Neural progenitor cell (in vitro differentiated cells): ENCODE measurements at places on chromosomes 13 and 19.

DNA sequence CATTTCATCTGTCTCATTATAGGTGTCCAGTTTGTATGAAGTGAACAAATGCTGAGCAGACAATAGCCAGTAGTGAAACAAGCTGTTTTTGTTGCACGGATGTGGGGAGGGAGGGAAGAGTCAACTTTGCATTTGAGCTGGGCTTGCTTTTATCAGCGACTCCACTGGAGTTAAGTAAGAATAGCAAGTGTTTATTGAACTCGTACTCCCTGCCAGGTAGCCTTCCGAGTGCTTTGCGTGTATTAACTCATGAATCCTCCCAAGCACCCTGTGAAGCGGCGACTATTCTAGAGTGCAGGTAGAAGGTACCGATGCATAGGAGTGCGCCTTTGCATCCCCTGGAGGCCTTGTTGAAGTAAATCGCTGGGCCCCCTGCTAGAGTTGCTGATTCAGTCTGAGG lies 4.7 kb upstream of the ZNF444 start:
- peak; percentile 35 for DNase-seq

DNA sequence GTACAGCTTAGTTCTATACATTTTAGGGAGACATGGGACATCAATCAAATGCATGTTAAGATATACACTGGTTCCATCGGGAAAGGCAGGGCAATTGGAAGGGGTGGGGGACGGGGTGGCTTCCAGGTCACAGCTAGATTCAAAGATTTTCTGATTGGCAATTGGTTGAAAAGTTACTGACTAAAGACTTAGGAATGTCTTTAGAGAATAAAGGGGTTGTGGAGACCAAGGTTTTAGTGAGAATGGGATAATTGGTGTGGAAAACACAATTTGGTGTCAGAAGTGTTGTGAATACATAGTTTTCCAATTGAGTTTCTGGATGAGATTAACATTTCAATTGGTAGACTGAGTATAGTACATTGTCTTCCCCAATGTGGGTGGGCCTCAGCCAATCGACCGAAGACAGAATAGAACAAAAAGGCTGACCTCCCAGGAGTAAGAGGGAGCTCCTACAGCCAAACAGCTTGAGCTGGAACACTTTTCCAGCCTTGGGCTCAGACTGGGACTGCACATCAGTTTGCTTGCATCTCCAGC lies 988 bp upstream of the CCDC169 start:
- peak; percentile 90 for DNase-seq

DNA sequence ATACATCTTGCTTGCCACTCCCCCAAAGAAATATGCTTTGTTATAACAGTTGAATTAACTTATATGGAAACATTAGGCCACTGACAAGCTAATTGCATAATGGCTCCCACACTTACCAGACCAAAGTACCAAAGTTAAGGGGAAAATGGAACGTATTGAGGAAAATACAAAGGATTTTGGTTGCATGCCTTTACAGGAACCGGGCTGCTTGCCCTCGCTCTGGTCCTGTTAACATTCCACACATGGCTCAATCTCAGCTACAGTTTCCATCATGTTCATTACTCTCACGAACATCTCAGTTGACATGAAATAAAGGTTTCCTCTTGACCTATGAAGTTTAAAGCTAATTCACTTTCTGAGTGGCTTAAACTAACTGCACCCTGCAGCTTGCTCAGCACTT lies 220.7 kb upstream of the RXFP2 start:
- DNase-seq: no peak

GRCh38 chr13:33723365-33723764 lies 94.6 kb upstream of the RFC3 start:
- no peak for DNase-seq

- no peak for DNase-seq
Observed at GRCh38 chr13:111327730-111328573, 7.5 kb downstream of the TEX29 start.

DNA sequence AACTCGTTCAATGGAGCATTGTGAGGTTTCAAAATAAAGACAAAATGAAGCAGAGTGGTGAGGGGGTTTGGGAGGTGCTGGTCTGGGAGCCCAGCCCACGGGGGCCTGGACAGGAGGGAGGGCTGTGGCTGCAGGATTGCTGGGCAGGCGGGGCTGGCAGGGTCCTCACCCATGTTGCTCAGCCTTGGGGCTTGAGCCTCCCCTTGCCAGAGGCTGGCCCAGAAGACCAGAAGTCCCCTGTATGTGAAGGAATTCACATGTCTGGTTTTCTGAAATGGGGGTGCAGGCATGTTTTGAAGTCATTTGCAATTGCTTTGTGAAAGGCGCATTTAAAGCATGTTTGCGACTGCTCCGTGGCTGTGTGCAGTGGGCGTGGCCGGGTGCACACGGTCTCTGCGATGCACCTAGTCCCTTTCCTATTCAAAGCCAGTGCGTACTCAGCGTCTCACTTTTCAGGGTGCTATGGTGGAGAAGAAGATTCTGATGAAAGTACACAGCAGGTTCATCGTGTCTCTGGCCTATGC lies 2.3 kb downstream of the GRK1 start:
- no peak for DNase-seq

DNA sequence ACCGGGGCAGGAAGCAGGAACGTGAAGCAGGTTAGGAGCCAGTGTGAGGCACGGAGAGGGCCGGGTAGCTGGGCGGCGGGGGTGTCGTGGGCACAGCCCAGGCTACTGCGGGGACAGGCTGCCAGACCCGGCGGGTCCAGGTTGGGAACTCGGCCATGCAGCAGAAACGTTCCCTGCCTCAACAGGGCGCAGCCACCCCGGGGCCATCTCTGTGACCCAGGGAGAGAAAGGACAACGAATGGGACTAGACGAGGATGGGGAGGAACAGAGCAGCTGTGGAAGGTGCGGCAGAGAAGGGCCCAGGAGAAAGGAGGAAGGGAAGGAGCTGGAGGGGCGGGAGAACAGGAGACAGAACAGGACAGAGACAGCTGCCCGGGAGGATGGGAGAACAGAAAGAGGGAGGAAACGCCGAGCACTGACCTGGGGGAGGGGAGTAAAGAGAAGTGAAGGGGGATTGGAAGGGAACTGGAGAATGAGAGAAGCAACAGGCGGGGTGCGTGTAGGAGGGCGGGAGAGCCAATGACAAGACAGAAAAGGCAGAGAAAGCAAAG lies 12.9 kb upstream of the GARIN5A start:
- DNase-seq: no peak

GRCh38 chr19:7547159-7547558 lies 11.6 kb downstream of the PNPLA6 start:
- DNase-seq: no peak

DNA sequence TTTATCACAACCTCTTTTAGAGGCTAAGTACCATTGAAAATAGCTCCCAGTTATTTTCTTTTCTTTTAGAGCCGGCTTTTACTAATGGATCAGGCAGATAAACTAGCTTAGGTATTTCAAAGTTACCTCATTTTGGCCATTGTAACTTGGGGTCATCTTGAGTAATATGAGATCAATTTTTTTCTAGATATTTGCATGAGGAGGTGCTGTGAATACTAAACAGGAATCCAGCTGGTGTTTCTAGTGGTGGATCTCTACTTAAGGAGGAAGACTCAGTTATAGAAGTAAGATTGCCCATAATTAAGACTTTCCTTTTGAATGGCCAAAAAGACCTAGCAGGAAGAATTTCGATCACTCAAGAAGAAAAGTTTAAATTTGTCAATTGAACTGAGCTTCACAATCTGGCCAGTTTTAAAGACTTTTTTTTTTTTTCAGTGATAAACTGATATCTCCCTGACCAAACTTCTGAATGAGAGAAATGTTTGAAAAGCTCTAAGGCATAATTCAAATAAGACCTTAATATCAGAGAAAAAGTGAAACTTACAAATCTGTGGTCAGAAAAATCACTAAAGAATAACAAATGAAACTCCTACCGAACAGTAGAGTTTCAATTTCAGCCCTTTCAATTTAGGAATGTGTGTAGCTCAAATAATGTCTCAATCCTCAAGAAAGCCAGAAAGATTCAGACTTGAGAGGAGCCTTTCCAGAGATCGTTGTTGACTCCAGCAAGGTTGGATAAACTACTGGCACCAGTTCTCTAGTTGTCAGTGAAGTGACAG lies 11.6 kb upstream of the NAA16 start:
- no peak for DNase-seq

DNA sequence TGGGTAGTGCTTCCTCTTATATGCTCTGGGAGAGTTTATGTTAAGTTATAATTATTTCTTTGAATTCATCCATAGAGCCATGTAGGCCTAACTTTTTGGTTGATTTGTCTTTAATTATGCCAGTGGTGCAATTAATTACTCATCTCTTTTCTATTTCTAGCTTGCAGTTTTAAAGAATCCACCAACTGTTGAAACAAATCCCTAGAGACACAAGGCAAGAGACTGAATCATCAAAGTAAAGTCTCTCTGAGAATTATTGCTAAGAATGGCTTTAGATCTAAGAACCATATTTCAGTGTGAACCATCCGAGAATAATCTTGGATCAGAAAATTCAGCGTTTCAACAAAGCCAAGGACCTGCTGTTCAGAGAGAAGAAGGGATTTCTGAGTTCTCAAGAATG lies 5.9 kb upstream of the ZNF551 start:
- no peak for DNase-seq

DNA sequence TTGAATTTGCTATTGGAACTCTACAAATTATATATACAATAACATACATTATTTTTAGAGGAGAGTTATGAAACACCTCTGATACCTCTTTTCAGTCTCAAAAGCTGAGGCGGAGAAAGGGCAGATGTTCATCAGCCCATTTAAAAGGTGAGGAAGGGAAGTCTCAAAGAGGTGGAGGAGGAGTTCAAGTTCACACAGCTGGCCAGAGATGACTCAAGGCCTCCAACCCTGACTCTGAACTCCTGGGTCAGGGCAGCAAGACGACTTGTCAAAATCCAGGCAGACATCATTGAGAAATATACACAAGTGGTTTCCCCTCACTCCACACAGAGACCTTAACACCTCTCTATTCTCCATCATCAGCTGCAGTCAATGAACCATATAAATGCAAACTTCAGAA lies 2.1 kb downstream of the SIAH3 start:
- DNase-seq: no peak

- DNase-seq: peak; percentile 64
Observed at GRCh38 chr13:51781246-51782022, 22.5 kb downstream of the DHRS12 start.

DNA sequence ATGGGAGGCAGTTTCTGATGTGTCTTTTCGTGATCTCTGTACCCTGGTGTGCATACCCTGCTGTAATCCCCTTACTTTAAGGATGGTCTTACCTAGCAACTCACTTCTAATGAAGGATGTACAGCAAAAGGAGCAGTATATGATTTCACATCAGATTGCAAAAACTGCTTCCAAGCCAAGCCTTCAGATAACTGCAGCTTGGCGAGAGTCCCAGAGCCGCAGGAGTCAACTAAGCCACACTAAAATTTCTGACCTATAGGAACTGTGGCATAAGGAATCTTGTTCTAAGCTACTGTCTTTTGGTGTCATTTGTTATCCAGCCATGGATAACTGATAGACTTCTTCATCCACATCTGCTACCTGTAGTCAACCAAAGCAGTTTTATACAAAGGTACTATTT lies 496.7 kb downstream of the GPC6 start:
- no peak for DNase-seq

DNA sequence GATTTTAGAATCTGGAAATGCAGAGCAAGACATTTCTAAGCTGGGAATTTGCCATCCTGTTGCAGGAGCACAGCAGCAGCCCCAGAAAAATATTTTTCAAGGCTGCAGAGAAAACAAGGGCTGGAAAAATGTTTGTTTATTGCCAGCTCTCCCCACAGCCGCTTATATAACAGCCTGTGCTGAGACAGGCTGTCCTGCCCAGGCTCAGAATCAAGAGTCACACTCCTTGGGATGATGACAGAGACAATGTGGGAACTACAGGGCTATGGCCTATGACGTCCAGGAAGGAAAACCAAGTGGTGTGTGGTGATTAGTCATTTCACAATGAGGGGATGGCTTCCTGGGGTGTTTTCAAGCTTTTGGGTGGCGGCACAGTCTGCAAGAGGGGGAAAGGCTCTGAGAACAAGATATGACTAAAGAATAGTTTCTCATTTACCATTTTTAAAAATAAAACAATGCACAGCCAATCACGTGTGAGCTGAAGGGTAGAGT lies 136.3 kb upstream of the SERP2 start:
- no peak for DNase-seq

DNA sequence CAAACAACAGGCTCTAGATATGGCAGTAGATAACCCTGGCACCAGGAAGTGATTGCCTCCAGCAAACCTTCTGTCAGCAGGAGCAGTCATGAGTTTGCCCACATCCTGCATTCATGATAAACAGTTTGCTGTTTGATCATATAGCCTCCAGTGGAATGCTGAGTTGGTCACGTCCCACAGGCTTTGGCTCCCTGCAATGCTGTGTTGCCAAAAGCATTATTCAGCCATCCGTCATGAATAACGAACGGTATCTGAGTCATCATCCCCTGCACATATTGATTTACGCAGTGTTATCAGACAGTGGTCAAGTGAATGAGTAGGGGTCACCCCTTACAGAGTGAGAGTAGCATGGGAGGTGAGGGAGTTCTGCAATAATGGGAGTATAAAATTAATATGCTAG lies 21.9 kb upstream of the ZNF432 start:
- DNase-seq: no peak

- no peak for DNase-seq
Observed at GRCh38 chr13:47826471-47826870, 174.6 kb downstream of the SUCLA2 start.

- DNase-seq: peak; percentile 78
Observed at GRCh38 chr13:52127783-52128702, 830 bp downstream of the NEK5 start.

DNA sequence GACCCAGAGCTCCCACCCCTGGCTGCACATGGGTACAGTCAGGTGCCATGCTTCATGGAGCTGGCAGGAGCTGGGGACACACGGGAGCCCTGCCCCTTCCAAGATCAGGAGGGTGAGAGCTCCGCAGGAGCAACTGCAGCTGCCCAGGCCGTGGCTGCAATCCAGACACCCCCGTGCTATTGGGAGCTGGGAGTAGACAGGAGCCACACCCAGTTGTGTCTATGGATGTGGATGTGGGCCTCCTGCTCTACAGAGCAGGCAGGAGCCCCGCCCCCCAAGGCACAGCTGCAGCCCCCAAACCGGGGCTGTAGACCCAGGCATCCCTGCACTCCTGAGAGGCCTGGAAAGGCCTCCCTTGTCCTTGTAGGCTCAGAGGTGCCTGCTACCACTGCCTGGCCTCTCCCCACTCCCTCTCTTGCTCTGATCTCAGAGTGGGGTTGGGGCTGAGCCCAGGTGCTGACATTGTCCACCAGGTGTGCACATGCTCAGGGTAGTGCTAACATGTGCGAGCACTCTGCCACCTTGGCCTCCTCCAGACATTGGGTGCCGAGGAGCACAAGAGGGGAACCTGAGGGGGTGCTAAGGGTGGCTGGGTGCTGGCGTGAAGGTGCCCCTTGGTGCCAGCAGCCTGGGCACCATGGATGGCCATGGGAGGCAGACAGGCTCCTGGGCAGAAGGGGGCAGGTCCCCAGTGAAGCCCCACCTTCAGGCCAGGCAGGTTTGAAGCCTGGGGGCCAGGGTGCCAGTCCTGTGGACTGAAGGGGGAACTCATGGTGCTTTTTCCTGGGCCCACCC lies 8.0 kb upstream of the BAX start:
- no peak for DNase-seq

GRCh38 chr13:19685034-19685433 lies 51.6 kb downstream of the MPHOSPH8 start:
- no peak for DNase-seq
